Left cardiac atrium (tissue), 4 donors: ENCODE measurements at places on chromosomes 7 and 10. TPM values are rescaled to one million over a fixed set of nuclear protein-coding genes. Genes with fewer than 3 reads are reported as not detected.

Gene HOXA7
- 0.12 TPM for total RNA-seq

Gene MMRN2
- 62.1 TPM for total RNA-seq

Gene CACNA2D1
- total RNA-seq: 39.8 TPM

Gene PROSER2
- total RNA-seq: 2.9 TPM

GRCh38 chr10:46299286-46299535, 12.4 kb downstream of the ANTXRL start:
- no peak for DNase-seq

DNA sequence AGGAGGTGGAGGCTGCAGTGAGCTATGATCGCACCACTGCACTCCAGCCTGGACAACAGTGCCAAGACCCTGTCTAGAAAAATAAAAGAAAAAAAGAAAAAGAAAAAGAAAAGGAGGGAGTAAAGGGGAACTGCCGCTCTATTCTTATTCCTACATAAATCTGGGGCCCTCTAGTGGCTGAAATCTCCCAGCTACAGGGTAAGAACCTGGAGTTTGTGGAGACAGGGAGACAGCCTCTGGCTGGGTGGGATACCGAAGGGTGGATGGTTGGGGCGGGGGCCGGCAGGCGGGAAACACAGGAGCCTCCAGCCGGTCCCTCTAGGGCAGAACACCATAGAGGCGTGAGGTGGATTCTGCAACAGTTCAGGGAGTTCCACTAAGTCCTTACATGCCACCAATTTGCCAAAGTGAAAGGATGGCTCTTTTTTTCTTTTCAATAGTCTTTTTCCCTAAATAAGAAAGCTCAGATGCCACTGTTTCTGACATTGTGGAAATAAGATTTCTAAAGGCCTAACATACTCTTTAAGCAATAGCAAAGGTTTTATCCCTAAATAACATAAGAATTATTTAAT, 117.3 kb downstream of the SVIL start:
- DNase-seq: no peak

DNA sequence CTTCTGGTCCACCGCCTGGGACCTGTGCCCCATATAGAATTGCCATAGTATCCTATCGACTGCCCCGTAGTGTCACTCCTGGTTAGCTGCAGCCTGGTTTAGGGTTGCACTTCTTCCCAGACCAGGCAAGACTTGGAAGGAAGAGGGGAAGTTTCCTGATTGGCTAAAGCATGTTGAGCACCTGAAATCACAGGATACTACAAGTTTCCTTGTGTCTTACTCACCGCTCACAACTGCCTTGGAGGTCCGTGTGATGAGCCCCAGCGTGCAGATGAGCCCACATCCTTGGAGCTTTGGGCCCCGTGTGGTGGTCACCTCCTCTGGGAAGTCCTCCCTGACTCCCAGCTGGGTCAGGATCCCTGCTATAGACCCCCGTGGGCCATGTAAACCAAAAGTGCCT, 73.9 kb upstream of the GTF2I start:
- no peak for DNase-seq

GRCh38 chr10:35352512-35352911, 16.2 kb downstream of the CCNY start:
- no peak for DNase-seq

DNA sequence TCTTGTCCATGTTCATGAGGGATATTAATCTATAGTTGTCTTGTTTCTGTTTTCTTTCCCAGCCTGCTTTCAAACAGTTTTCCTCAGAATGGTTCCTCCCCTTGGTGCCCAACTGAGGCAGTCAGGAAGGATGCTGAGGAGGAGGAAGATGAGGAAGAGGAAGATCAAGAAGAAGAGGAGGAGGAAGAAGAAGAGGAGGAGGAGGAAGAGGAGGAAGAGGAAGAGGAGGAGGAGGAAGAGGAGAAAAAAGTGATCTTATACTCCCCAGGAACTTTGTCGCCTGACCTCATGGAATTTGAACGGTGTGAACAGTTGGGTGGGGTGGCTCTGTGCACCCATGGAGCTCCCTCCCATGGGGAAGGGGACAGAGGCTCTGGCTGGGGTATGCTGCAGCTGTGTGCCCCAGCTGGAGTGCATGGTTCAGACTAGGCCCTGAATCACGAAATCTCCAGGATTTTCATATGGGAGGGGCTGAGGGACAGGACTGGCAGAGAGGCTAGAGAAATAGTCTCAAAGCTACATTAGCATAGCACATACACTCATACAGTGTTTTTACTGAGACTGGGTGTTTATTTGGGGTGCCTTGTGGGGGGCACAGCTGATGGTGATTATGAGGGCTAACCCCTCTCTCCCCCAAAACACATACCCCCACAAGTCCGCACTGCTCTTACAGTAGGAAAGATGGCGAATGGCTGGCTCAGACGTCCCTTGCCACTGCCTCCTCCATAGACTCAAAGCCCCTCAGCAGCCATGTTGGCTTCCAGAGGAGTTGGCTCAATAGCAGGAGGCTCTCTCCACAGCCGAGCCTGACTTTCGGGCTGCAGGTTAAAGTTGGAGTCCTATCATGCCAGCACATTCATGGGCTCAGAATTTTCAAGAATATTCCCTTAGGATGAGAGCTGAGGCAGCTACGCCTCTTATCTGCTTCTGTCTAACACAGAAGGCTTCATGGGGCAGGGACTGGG, 11.9 kb downstream of the STRA8 start:
- no peak for DNase-seq

DNA sequence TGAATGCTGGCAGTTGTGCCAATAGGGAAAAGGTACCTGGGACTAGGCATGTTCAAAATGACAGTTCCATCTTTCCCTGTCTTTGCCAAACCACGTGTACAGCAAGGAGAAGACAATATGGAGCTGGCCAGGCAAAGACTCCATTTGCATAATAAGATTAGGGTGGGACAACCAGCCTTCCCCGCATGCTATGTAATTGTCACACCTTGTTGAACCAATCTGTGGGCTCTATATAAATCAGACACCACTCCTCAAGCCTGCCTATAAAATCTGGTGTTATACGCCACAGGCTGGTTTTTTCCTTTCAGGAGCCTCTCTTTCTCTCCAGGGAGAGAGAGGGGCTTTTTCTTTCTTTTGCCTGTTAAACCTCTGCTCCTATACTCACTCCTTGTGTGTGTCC, 11.0 kb upstream of the NUB1 start:
- DNase-seq: no peak

DNA sequence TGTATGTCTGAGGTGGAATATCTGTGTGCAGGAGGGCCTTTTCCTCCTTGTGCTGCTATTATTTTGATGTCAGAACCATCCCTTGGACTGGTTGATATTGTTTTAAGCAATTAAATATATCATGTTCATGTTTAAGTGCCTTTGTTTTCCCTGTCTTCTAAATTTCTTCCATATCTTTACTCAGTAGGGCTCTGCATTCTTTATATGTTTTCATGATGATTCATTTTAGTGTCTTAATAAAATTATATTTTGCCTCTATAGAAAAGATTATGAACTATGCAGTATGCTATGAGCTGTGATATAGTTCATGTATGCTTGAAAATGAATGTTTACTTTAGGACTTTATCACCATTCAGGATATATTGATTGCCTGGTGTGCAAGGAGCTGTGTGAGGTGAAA, 34.8 kb downstream of the AHR start:
- no peak for DNase-seq

- no peak for DNase-seq
Observed at GRCh38 chr7:74325210-74325565, 36.0 kb downstream of the CLIP2 start.

DNA sequence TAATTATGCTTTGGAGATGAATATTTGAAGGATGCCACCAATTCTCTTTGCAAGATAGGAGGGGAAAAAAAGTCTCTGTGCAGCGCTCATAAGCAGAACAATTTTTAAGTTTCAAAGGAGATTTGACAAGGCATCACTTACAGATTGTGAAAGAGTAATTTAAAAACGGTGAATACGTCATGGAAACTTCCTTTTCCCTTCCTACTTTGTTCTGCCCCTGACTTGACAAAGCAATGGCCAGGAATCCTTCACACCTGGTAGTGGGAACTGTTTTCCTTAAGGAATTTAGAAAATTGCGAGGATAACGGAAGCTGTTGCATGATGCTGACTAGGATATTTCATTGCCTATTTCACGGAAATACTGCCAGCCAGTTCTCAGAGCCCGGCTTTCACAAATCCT, 16.7 kb downstream of the FAM107B start:
- no peak for DNase-seq

- no peak for DNase-seq
Observed at GRCh38 chr7:43531700-43532099, 51.2 kb upstream of the STK17A start.

DNA sequence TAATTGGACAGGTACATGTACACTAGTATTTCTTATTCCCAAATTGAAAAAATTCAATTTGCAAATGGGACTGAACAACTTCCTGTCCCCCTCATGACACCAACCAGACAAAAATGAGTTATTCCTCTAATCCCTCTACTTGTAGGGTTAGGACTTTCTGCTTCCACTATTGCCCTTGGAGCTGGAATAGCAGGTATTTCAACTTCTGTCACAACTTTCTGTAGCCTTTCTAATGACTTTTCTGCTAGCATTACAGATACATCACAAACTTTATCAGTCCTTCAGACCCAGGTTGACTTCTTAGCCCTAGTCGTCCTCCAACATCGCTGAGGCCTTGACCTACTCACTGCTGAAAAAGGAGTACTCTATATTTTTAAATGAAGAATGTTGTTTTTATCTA, 6.4 kb downstream of the CYP3A7 start:
- no peak for DNase-seq
